Astrocyte of the spinal cord (primary cell): ENCODE measurements at places on chromosomes 2 and 18.

DNA sequence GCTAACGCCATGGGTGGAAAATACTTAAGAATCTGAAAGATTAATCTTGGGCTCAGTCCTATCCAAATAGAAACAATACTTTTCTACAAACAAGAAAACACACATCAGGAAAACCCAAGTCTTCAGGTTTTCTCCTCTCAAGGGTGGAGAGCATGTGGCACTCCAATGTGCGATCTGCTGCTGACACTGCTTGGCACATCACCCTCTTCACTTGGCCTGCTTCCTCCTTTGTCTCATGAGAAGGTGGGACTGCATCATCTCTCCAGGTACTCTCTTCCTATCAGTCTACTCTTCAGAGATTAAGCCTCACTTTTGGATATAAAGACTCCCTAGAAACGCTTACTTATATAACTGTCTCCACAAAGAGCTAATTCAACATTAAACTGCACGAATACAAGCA, 26.4 kb downstream of the HDLBP start:
- DNase-seq: no peak

- no peak for DNase-seq
Measured at GRCh38 chr2:18487106-18487913, 73.1 kb downstream of the RDH14 start.

DNA sequence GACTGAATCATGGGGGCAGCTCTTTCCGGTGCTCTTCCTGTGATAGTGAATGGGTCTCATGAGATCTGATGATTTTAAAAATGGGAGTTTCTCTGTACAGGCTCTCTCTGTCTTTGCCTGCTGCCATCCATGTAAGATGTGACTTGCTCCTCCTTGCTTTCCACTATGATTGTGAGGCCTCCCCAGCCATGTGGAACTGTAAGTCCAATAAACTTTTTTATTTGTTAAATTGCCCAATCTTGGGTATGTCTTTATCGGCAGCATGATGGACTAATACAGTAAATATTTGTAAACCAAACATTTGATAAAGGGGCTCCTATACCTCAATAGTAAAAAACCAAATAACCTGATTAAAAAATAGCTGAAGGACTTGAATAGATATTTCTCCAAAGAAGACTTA, 77.3 kb downstream of the INSIG2 start:
- no peak for DNase-seq

GRCh38 chr18:69397096-69397495, 3.6 kb upstream of the DOK6 start:
- DNase-seq: peak; percentile 68

DNA sequence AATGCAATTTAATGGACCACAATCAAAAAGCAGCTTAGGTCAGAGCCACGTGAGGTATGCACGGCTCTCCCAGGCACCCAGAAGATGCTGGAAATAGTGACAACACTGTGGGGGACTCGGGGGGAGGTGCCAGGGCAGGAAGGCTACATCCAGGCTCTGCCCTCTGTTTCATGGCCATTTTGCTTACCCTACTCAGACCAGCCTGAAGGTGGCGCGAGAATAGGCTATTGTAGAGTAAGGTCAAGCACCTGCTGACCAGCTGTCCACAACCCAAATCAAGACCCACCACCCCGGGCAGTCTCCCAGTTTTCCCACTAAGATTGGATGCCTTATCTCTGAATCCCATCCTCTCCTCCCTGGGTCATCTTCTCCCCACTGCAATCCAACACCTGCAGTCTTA, 115.7 kb downstream of the VIT start:
- DNase-seq: no peak
